ENCODE measurements at places on chromosomes 6 and 20. TPM values are rescaled to one million over a fixed set of nuclear protein-coding genes. Genes with fewer than 3 reads are reported as not detected.
A peak's percentile ranks its signal among the peaks of the same experiment; 100 is the strongest.

GRCh38 chr6:14270925-14271788 lies 153.6 kb downstream of the CD83 start:
- peak; percentile 75 for DNase-seq

ADAM33 gene
- total RNA-seq = not detected

ABHD16B gene
- total RNA-seq = not detected

DNA sequence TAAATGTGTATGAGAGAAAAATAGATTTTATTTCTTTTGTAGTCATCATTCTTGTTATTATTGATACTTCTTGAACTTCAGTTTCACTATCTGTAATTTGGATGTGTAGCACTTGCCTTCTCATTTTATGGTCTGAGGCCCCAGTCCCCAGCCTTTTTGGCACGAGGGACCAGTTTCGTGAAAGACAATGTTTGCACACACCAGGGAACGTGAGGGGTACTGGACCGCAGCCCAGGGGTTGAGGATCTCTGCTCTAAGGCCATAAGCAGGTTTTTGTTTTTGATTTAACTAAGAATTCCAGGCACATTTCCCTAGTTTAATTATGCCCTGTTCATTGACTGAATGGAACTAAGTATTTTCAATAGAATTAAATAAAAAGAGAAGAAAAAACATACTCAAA lies 261.5 kb downstream of the BMP2 start:
- DNase-seq = no peak

DNA sequence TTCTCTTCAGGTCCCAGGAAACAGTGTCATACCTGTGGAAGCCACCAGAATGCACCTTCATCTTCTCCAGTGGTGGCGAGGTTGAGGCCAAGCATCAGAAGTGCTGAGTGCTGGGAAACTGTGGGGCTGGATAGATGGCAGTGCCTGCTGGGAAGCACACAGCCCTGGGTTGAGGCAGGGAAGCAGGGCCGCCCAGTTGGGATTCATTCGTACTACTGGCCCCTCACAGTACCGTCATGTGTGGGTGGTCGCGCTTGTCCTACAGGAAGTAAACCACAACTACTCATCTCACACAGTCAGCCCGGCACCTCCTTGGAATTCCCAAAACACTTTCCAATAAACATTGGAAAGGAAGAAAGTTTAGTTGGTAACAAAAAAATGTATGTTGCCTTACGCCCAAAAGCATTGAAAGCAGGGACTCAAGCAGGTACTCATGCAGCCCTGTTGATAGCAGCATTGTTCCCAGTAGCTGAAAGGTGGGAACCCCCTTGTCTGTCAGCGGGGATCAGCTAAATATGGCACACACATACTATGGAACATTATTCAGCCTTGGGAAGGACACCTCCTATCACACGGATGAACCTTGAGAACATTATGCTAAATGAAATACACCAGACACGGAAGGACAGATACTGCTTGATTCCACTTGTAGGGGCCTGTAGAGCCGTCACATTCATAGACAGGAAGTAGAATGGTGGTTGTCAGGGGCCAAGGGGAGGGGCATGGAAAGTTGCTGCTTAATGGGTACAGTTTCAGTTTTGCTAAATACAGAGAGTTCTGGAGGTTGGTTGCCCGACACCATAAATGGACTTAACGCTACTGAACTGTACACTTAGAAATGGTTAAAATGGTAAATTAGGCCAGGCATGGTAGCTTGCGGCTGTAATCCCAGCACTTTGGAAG lies 162.7 kb downstream of the MTHFD1L start:
- DNase-seq = no peak

DNA sequence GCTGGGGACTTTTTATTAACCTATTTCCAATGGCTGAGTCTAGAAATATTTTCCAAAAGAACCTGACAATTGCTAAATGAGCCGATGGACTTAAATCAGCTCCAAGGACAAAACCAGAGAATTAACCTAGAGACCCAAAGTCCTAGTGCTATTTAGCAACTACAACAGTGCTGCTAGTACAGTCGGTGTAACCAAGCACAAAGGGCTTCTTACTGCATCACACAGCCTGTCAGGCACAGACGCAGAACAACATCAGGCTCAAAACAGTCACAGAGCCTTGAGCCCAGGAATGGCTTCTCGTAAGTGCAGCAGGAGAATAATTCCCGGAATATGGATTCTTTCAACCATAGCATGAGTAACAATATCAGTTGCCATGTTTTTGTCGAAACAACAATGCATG lies 70.0 kb downstream of the GFOD1 start:
- no peak for DNase-seq

DNA sequence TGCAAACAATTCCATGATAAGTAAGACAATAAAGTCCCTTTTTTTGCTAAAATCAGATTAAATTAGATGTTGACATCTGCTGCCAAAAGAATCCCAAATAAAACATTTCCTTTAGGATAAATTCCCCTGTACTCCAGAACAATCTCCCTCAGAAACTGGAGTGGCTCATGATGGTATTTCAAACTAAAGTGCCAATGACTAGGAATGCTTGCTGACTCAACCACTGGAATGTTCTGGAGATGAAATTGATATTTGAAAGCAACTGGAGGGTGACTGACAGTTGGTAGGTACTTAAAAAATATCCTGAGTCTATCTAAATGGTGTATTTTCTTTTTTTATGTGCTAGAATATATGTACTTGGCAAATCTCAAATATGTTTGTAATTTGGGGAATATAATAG lies 350.1 kb upstream of the TSHZ2 start:
- DNase-seq = no peak

DNA sequence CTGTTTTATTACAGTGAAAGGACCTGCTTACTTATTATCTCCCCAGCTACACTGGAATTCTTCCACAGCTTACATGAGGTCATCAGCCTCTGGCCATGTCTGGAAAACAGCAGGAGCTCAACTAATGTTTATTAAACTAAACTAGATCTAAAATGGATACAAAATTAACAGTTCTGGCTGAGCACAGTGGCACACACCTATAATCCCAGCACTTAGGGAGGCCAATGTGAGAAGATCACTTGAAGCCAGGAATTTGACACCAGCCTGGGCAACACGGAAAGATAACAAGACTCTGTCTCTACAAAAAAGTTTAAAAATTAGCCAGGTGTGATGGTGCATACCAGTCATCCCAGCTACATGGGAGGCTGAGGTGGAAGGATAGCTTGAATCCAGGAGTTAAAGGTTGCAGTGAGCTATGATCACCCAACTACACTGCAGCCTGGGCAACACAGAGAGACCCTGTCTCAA lies 220.8 kb upstream of the MARCKS start:
- no peak for DNase-seq

DNA sequence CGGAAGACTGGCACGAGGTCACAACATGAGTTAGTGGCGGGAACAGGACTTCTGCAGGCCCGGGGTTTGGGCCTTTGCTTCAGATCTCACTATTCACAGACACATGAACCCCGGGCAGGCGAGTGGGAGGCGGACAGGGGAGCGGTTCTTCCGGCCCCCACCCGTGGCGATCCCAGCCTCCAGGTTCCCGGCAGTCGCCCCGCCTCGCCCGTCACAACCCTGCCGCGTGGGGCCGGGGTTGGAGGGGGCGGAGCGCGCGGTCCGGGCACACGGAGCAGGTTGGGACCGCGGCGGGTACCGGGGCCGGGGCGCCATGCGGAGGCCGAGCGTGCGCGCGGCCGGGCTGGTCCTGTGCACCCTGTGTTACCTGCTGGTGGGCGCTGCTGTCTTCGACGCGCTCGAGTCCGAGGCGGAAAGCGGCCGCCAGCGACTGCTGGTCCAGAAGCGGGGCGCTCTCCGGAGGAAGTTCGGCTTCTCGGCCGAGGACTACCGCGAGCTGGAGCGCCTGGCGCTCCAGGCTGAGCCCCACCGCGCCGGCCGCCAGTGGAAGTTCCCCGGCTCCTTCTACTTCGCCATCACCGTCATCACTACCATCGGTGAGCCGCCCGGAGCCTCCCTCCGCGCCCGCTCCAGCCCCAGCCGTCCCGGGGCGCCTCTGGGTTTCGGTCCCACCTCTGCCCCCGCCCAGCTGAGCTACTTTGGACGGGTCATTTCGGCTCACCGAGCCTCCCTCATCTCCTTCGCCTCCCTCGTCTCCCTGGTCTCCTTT lies at the start of gene KCNK15:
KCNK15 (plus strand) TSS at position 268 of the 769 bp plus-strand sequence; CDS start at position 314, 46 bp downstream.
- peak; percentile 16 for DNase-seq

GRCh38 chr6:126446248-126446647 lies 106.3 kb downstream of the CENPW start:
- no peak for DNase-seq

SOX18 gene
- 20.4 TPM for total RNA-seq

AHI1 gene
- 33.8 TPM for total RNA-seq

MLN gene
- not detected for total RNA-seq
